GM06990 (cell line): ENCODE measurements at places on chromosomes 4 and X.

DNA sequence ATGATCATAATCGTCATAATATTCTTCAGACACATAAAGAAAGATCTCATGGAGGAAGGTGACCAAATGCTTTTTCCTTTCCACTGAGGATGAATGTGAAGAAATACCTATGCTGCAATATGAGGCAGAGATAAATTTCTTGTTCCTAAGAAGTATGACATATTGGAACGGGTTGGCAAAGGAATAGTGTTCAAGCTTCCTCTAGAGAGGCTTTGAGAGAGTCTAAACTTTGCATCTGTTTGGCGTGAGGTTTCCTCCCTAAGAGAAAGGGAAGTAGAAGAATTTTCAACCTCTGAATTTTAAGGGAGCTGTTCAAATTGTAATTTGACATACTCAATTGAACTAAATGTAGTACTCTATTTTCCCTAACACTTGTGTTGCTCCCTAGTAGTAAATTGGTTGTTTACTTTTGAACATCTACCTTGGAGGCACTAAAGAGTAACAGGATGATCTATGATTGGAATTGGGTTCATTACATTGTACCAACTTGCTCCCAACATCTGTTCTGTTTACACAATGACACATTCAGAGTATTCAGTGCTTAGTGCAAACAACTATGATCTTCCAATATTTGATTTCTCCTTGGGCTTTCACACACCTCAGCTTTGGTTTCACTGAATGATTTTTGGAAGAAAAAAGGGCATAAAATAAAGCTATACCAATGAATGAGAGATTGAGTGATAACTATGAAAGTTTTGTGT is 122.0 kb downstream of the CORIN start:
- no peak for DNase-seq

GRCh38 chr4:102723511-102723910 is 37.3 kb downstream of the MANBA start:
- DNase-seq: no peak

GRCh38 chr4:12723849-12724447 is 760.2 kb downstream of the RAB28 start:
- DNase-seq: no peak

DNA sequence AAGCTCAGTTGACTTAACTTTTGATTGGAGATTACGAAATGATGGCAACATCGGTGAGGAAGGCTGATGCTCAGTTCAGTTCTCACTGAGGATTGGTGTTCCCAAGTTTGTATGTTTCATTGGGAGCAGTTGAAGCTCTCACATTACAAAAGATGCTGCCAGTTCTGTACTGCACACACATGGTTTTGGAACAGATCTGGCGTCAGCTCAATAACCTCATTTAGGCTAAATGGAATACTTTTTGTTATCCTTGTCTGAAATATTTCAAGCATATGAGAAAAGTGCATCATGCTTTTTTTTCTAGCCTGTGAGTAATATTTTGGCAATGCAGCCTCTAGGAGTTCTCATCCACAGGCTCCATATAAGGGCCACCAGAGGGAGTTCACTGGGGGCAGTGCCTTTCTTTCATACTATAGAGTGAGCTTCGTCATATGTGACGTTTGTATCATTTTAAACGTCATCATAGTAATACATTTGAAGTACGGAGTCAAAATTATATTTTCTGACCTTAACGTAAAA is 4.1 kb downstream of the ENPEP start:
- no peak for DNase-seq

DNA sequence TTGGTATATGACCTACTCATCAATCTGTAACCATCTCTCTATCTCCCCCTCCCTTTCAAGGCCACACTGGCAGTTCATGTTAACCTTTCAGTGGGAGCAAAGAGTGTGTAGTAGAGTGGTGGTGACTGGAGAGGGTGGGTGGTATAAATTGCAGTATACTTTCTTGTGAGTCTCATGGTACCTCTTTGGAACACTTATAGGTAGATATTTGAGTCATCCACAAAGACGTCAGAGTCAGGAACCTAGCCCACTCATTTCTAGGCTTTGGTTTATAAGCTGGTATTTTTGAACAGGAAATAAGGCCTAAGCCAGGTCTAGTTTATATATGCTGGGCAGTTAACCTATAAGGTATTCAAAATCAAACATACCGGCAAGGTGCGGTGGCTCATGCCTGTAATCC is 36.3 kb downstream of the RLIM start:
- DNase-seq: peak; percentile 9

DNA sequence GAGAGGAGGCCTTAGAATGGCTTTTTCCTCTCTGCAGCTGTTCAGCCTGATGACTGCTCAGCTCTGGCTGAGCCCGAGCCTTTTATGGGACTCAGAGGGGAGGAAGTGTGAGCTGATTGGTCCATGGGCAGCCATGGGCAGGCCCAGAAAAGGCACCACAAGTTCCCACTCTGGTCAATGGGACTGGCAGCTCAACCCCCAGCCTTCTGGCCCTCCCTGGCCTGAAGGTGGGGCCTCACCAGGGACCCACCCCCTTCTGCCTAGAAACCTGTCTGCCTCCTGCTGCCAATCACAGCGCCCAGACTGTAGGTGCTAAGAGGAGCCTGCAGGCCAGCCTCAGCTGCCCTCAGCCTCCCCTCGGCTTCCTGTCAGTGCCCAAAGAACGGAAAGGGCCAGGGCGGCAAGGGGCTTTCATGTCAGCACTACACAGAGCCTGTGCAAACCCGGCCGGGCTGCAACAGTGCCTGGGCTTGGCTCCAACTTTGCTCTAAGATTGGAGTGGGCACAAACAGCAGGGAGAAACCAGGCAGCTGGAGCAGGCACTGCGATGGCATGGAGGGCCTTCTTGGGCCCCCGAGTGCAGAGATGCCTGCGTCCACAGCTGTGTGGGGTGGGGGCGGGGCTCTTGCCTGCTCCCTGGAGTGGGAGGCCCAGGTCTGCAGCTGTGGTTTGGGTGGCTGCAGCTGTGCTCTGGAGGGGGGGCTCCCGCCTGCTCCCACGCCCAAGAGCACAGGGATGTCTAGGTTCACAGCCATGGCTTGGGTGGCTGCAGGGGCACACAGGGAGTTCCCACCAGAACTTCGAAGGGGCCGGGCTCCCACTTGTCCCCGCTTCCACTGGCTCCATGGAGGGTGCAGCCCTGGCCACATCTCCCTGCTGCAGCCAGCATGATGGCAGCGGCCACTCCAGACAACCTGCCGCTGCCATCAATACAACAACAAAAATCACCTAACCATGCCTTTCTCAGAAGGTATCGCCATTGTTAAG is 92.6 kb downstream of the NXF2 start:
- DNase-seq: no peak

GRCh38 chr4:26157541-26157940 is 163.3 kb upstream of the RBPJ start:
- DNase-seq: no peak

- DNase-seq: no peak
Measured at GRCh38 chr4:42225286-42225685, 72.8 kb upstream of the BEND4 start.

DNA sequence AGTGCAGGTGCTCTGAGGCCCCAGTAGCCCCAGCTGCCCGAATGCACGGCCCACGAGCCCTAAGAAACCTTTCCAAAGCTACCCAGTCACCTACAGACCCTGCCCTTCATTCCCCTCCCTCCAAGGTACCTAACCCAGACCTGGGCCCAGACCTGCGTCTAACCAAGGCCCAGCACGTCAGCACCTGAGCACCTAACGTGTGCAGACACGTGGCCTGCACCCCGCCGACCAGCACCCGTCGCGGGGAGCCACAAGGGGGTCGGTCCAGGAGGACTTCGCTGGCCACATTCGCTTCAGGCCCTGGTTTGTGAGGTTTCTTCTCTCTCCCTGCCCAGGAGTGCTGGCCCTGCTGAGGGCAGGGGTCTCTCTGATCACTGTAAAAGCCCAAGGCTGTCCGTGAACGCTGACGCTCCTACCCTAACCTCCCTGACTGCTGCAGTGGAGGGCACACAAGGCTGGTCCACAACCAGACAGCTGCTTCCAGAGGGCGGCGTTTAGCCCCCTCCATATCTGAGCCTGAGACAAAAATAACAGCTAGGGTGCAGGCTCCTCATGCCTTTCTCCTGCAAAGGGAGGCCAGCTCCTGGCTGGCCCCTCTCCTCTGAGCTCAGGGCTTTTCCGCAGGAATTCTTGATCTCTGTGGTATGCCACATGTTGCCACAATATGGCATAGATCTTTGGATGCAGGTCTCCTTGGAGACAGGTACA is 31.8 kb downstream of the WDR1 start:
- no peak for DNase-seq

DNA sequence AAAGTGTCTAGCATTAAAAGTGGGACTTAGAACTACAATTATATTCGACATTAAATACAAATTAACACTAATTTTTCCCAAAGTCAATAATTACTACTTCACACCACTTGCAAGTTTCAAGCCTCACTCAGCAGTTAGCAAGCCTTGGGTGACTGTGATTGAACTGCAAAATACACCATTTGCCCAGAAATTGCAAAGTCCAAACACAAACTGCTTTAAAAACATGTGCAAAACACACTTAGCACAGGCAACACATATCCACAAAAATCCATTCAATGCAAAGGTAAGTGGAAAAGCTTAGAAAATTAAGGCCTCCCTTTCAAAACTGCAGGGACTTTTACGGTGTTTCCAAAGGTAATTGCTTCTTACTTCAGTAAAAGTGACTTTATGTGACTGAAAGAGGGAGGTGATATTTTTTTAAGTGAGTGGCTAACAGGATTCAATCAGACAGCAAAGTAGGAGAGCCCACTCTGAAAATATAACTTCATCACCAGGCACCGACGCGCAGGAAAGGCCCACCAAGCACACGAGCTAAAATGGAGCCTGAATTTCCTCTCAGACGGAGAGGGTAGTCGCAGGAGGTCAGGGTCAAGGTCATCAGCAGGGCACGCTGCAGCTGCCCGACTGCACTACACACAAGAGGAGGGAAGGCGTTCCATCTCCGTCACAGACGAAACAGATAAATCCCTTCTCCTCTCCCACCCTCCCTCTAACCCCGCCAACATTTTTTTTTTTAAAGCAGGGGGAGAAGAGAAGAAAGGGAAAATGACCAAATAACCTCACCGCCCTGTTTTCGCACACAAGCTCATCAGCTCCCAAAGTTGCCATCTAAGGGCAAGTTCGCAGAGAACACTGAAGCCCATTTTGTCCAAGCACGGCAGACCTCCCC is 3.1 kb downstream of the ZNF827 start:
- peak; percentile 67 for DNase-seq

DNA sequence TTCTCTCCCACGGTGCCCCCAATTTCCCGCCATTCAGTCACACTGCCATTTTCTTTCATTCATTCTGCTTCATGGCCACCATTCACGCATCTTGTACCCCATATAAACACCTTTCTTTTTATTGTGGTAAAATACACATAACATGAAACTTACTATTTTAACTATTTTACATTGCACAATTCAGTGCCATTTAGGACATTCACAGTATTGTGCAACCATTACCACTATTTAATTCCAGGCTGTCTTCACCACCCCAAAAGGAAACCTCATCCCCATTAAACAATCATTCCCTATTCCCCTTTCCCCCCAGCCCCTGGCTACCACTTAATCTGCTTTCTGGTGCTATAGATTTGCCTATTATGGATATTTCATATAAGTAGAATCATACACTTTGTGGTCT is 15.9 kb downstream of the SPACA5 start:
- no peak for DNase-seq

- no peak for DNase-seq
Measured at GRCh38 chr4:67674098-67674497, 26.9 kb downstream of the UBA6 start.

DNA sequence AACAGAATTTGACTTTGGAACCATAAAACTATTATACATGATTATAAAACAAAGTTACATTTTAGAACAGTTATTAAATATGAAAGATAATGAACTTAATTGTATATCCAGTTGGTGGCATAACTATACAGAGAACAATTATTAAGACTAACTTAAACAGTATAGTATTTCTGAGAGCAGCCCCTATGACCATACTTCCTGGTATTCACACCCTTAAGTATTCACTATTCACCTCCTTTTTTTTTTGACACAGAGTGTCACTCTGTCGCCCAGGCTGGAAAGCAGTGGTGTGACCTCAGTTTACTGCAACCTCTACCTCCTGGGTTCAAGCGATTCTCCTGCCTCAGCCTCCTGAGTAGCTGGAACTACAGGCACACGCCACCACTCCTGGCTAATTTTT is 74.5 kb downstream of the FRYL start:
- DNase-seq: no peak

GRCh38 chr4:125317525-125317877 is 2.7 kb downstream of the FAT4 start:
- no peak for DNase-seq

GRCh38 chr4:995311-996026 is 2.3 kb upstream of the SLC26A1 start:
- DNase-seq: no peak

- DNase-seq: no peak
Measured at GRCh38 chr4:107876099-107876498, 51.4 kb downstream of the SGMS2 start.

- DNase-seq: peak; percentile 88
Measured at GRCh38 chrX:103687073-103687695, 685 bp upstream of the MORF4L2 start.

DNA sequence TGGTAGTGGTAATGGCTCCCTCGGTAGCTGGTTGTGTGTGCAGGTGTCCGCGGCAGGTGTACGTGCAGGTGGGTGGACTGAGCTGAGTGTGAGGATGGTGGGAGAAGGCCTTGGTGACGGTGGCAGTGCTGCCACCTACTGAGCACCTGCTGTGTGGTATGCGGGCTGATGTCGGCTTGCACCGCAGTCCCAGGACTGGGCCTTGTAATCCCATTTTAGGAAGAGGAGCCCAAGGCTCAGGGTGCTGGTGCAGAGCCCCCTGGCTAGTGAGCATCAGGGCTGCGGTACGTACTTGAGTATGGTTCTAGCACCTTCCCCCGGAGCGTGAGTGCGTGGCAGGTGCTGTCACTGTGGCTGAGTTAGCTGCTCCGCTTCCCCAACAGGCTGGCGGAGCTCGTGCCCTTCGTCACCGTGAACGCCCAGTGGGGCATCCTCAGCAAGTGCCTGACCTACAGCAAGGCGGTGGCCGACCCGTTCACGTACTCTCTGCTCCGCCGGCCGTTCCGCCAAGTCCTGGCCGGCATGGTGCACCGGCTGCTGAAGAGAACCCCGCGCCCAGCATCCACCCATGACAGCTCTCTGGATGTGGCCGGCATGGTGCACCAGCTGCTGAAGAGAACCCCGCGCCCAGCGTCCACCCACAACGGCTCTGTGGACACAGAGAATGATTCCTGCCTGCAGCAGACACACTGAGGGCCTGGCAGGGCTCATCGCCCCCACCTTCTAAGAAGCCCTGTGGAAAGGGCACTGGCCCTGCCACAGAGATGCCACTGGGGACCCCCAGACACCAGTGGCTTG is 5.7 kb upstream of the CPZ start:
- DNase-seq: no peak

DNA sequence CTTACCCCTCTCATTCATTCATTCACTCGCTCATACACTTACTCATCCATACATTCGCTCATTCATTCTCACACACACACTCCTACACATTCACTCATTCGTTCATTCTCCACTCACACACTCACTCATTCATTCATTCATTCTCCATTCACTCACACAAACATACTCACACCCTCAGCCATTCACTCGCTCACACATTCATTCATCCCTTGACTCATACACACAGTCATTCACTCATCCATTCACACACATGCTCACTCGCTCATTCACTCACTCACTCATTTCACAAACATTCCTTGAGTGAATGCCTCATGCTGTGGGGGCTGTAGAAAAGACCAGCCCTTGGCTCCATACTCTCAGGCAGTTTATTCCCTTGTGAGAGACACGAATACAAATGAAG is 151.1 kb upstream of the MAMLD1 start:
- DNase-seq: no peak

- DNase-seq: no peak
Measured at GRCh38 chr4:52837716-52838558, 24.2 kb upstream of the RASL11B start.
